ENCODE measurements at places on chromosomes 1 and 21. TPM values are rescaled to one million over a fixed set of nuclear protein-coding genes. Genes with fewer than 3 reads are reported as not detected.

Gene SLC45A3
- 2.3 TPM for total RNA-seq

Gene GOLT1A
- not detected for total RNA-seq

Gene GPR25
- total RNA-seq, result not detected

Gene HCN3
- 1.0 TPM for total RNA-seq

Gene PROX1
- total RNA-seq, result under 0.01 TPM
